Hepatocyte (in vitro differentiated cells): ENCODE measurements at places on chromosomes 13 and 19. TPM values are rescaled to one million over a fixed set of nuclear protein-coding genes. Genes with fewer than 3 reads are reported as not detected.

CGB1 gene
- 0.52 TPM in 1 of 2 replicates, not detected in the other for polyA plus RNA-seq

STAP2 gene
- polyA plus RNA-seq, result 34.4 and 45.2 TPM in 2 replicates

CBLC gene
- polyA plus RNA-seq, result 38.1 and 39.7 TPM in 2 replicates

DNA sequence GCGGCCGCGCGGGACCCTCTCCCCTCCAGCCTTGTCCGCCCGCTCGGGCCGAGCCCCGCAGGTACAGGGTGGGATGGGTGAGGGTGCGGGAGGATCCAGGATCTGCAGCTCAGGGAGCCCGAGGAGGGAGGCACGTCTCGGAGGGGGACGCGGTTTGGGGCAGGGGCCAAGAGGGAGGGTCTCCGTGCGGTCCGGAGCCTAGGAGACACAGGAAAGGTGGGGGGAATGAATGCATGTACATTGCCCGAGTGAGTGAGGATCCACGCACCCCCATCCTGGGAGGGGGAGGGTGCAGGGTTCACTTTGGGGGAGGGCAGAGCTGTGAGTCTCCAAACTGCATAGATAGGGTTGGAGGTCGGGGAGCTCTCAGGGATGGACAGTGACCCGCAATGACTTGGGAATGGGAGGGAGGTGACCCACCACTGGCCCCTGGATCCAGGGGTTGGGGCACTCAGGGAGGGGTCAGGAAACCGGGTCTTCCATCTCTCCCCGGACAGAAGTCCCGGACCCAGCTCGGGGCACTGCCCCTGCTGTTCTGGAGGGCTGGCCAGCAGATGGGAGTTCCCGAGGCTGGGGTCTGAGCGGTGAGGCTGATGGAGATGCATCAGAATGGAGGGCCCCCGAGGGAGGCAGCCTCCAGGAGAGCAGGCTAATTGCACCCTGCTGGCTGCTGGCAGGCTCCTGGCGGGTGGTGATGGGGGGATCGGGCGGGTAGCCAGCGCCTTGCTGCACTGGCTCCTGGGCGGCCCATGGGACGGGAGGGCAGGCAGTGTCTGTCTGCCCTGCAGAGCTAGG is 547 bp downstream of the KCNN1 start:
- H3K4me1 ChIP-seq, result peaks cover 5% of the 10 kb centered on the region
- peaks cover 12% of the 10 kb centered on the region for H3K27me3 ChIP-seq

DNA sequence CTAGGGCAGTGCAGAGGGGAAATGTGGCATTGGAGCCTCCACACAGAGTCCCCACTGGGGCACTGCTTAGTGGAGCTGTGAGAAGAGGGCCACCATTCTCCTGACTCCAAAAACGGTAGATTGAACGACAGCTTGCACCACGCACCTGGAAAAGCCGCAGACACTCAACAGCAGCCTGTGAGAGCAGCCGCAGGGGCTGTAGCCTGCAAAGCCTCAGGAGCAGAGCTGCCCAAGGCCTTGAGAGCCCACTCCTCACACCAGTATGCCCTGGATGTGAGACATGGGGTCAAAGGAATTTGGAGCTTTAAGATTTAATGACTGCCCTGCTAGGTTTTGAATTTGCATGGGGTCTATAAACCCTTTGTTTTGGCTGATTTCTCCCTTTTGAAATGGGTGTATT is 31.7 kb downstream of the NEK5 start:
- H3K4me1 ChIP-seq, result no peaks in the 10 kb centered on the region
- no peaks in the 10 kb centered on the region for H3K36me3 ChIP-seq
- no peaks in the 10 kb centered on the region for H3K27me3 ChIP-seq
- no peak overlapping the region for H3K27ac ChIP-seq
- no peak for DNase-seq

GRCh38 chr19:18063463-18063862 is 23.3 kb downstream of the IL12RB1 start:
- no peaks in the 10 kb centered on the region for H3K36me3 ChIP-seq
- no peaks in the 10 kb centered on the region for H3K4me1 ChIP-seq
- no peak overlapping the region for H3K4me3 ChIP-seq
- no peak overlapping the region for H3K27ac ChIP-seq

- no peaks in the 10 kb centered on the region for H3K4me1 ChIP-seq
- H3K27me3 ChIP-seq, result no peaks in the 10 kb centered on the region
- no peak overlapping the region for H3K4me3 ChIP-seq
- no peak overlapping the region for H3K27ac ChIP-seq
Measured at GRCh38 chr13:49649244-49649962, 21.1 kb downstream of the ARL11 start.

- DNase-seq, result no peak
- H3K27me3 ChIP-seq, result no peaks in the 10 kb centered on the region
- peaks cover 2% of the 10 kb centered on the region for H3K4me1 ChIP-seq
- no peaks in the 10 kb centered on the region for H3K36me3 ChIP-seq
Measured at GRCh38 chr19:38068826-38069225, 155.2 kb downstream of the DPF1 start.

SYNE4 gene
- 19.8 and 21.1 TPM in 2 replicates for polyA plus RNA-seq

DNA sequence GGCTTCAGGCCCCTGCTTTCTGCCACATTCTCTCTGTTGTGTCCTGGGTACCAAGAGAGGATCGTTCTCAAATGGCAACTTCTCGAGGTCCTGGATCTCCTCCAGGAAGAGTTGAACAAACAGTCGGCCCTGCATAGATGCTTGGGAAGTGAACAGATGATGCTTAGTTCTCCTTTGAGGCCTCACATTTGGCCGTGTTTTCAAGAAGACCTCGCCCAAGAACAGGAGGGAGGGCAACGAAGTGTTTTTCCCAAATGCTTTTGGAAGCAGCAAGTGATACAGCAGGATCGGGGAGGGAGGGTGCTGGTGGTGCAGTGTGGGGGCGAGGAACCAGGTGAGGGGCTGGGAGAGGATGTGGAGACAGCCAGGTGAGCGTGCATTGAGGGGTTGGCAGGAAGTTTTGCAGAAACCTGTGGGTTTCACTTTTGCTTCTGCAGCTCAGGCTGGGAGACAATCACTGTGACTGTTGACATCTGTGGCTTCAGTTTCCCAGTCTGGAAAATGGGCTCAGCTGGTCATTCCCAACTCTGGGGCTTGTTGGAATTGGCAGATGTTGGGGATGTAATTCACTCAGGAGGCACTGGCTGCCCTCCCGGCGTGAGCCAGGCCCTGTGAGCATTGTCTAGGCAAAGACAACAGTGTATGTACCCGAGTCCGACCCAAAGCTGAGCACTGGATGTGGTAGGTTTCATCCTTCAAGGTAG is 21.6 kb downstream of the MAST3 start:
- no peaks in the 10 kb centered on the region for H3K27me3 ChIP-seq
- no peak overlapping the region for H3K27ac ChIP-seq
- peaks cover 12% of the 10 kb centered on the region for H3K4me1 ChIP-seq
- DNase-seq, result no peak
- no peaks in the 10 kb centered on the region for H3K36me3 ChIP-seq

EFNA2 gene
- polyA plus RNA-seq, result 1.3 and 1.8 TPM in 2 replicates

DNA sequence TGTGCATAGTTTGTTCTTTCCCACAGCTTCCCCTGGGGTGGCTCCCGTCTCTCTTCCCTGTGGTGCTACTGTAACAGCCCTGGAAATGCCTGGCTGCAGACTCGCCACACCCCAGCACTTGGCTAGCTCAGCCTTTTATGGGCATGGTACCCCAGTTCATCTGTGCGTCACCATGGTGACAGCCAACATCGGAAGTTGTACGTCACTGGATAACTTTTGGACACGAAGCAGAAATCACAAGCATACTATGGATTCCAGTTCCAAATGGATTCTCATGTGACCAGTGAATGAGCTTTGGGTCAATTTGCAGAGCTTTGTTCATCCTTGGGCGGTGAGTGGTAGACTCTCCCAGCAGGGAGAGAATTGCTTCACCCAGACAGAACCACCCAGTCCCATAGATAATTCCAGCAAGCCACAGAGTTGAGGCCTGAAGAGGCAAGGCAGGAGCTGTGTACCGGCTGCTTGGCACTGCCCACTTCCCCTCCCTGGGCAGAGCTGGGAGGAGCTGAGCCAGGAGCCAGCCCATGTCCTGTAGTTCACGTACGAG is 54.4 kb downstream of the COL4A2 start:
- H3K36me3 ChIP-seq, result no peaks in the 10 kb centered on the region
- DNase-seq, result no peak
- no peaks in the 10 kb centered on the region for H3K4me1 ChIP-seq
- H3K27me3 ChIP-seq, result no peaks in the 10 kb centered on the region
- H3K27ac ChIP-seq, result no peak overlapping the region

- H3K4me3 ChIP-seq, result no peak overlapping the region
- H3K36me3 ChIP-seq, result no peaks in the 10 kb centered on the region
- no peak overlapping the region for H3K27ac ChIP-seq
- no peaks in the 10 kb centered on the region for H3K4me1 ChIP-seq
- DNase-seq, result no peak
Measured at GRCh38 chr13:30319130-30319529, 11.8 kb upstream of the KATNAL1 start.

CATSPERD gene
- polyA plus RNA-seq, result not detected in 2 replicates

ICAM1 gene
- polyA plus RNA-seq, result 19.6 and 25.2 TPM in 2 replicates

- no peaks in the 10 kb centered on the region for H3K27me3 ChIP-seq
- no peaks in the 10 kb centered on the region for H3K36me3 ChIP-seq
- DNase-seq, result peak; percentile 69
- no peak overlapping the region for H3K27ac ChIP-seq
- peaks cover 10% of the 10 kb centered on the region for H3K4me1 ChIP-seq
Measured at GRCh38 chr13:38872693-38873092, 117.9 kb downstream of the STOML3 start.

ANKRD27 gene
- 20.9 and 24.3 TPM in 2 replicates for polyA plus RNA-seq

GNA15 gene
- polyA plus RNA-seq, result 0.29 and 0.45 TPM in 2 replicates

GRCh38 chr13:101383595-101383994 is 32.7 kb downstream of the NALCN start:
- no peak overlapping the region for H3K27ac ChIP-seq
- no peak overlapping the region for H3K4me3 ChIP-seq
- H3K27me3 ChIP-seq, result no peaks in the 10 kb centered on the region
- DNase-seq, result no peak
- no peaks in the 10 kb centered on the region for H3K4me1 ChIP-seq

DNA sequence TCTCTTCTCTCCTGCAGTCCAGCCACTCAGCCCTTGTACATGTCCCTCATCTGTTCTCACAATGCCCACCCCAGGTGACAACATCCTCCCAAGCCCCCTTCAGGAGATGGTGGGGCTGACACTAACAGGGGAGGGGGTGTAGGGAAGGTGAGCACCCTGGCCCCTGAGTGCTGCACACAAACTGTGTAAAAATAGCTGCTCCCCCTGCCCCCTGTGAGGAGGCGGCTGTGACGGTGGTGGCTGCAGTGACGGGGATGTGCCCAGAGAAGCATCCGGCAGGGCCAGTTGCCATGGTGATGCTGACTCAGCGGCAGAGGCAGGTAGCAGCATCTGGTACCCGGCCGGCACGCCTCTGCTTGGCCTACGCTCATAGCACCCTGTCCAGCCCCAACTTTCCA is 13.0 kb upstream of the JUND start:
- no peak for DNase-seq
- H3K27me3 ChIP-seq, result no peaks in the 10 kb centered on the region
- no peak overlapping the region for H3K4me3 ChIP-seq
- peaks cover 27% of the 10 kb centered on the region for H3K4me1 ChIP-seq
- no peak overlapping the region for H3K27ac ChIP-seq

- H3K27me3 ChIP-seq, result no peaks in the 10 kb centered on the region
- H3K4me3 ChIP-seq, result no peak overlapping the region
- H3K4me1 ChIP-seq, result no peaks in the 10 kb centered on the region
Measured at GRCh38 chr19:48656840-48657474, 11.0 kb upstream of the CA11 start.

- no peaks in the 10 kb centered on the region for H3K27me3 ChIP-seq
- no peak overlapping the region for H3K4me3 ChIP-seq
- no peak for DNase-seq
- no peaks in the 10 kb centered on the region for H3K4me1 ChIP-seq
- no peaks in the 10 kb centered on the region for H3K36me3 ChIP-seq
Measured at GRCh38 chr13:71350886-71351285, 516.1 kb downstream of the DACH1 start.

DNA sequence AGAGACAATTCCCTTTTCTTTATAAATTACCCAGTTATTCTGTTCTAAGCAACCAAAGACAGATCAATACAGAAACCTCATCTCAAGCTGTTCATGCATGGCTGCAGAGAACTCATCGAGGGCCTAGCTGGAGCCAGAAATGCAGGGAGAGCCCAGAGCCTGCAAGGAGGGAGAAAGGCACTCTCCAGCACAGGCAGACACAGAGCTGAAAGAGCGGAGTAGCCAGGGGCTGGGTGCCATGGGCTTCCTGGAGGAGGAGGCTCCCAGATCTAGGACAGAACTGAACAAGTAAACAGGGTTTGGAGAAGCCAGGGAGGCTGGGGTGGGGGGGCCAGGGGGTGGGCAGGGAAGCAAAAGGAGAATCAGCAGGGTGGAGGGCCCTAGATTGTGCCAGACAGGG is 144.2 kb upstream of the ZNF507 start:
- no peak overlapping the region for H3K27ac ChIP-seq
- no peak for DNase-seq
- H3K4me1 ChIP-seq, result no peaks in the 10 kb centered on the region

GRCh38 chr13:41401366-41401765 is 56.0 kb upstream of the RGCC start:
- H3K27me3 ChIP-seq, result no peaks in the 10 kb centered on the region
- H3K4me3 ChIP-seq, result no peak overlapping the region
- H3K27ac ChIP-seq, result no peak overlapping the region
- H3K4me1 ChIP-seq, result no peaks in the 10 kb centered on the region

GRCh38 chr13:66508153-66508909 is 721.8 kb downstream of the PCDH9 start:
- no peaks in the 10 kb centered on the region for H3K27me3 ChIP-seq
- H3K4me1 ChIP-seq, result no peaks in the 10 kb centered on the region
- no peak overlapping the region for H3K27ac ChIP-seq
- DNase-seq, result no peak
- no peaks in the 10 kb centered on the region for H3K36me3 ChIP-seq

FRY gene
- polyA plus RNA-seq, result 1.5 and 2.4 TPM in 2 replicates

GRCh38 chr13:28411831-28412353 is 83.0 kb downstream of the FLT1 start:
- H3K27ac ChIP-seq, result no peak overlapping the region
- peaks cover 4% of the 10 kb centered on the region for H3K4me1 ChIP-seq
- H3K36me3 ChIP-seq, result no peaks in the 10 kb centered on the region
- no peaks in the 10 kb centered on the region for H3K27me3 ChIP-seq
- H3K4me3 ChIP-seq, result no peak overlapping the region
